ENCODE measurements at places on chromosomes 1 and 21. TPM values are rescaled to one million over a fixed set of nuclear protein-coding genes. Genes with fewer than 3 reads are reported as not detected.
A peak's percentile ranks its signal among the peaks of the same experiment; 100 is the strongest.

The GNB1 gene
- 151 TPM for total RNA-seq

The CLEC20A gene
- not detected for total RNA-seq

The LCE1C gene
- 1,438 TPM for total RNA-seq

The CNIH3 gene
- not detected for total RNA-seq

The TMEM69 gene
- 23.7 TPM for total RNA-seq

The CSMD2 gene
- total RNA-seq = 0.08 TPM

The OR2T1 gene
- total RNA-seq = not detected

The RNF186 gene
- not detected for total RNA-seq

The CCDC190 gene
- total RNA-seq = not detected

The OBSCN gene
- total RNA-seq = 25.5 TPM

The PPIAL4G gene
- not detected for total RNA-seq

The FAM72C gene
- not detected for total RNA-seq

The ELOVL1 gene
- 434 TPM for total RNA-seq

The SPATA45 gene
- total RNA-seq = not detected

DNA sequence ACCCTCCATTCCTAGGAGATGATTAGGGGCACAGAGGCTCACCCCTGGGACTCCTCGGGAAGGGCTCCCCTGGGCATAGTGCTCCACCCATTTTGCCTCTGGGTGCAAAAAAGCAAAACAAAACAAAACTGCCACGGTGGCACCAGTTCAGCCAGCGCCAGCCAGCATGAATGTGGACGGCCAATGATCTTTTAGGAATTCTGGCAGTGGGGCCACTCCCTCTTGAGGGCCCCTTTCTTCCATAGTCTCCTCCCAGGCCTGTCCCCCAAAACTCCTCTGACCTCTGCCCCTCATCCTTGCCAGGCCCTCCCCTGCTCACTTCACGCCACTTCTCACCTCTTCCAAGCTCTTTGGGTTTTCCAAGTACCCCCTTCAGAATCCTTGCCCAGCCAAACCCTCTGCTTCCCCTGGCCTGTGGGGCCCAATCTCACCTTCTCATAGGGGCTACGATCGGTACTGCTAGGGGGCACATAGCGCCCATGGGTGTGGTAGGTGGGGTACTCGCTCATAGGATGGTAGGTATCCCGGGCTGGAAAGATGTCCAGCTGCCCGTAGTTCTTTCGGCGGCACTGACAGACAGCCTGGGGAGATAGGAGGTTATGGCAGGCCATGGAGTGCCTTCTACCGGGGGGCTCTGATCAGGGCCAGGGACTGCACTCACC lies 13.3 kb downstream of the TRIM46 start:
- no peak overlapping the region for H3K4me3 ChIP-seq
- H3K36me3 ChIP-seq = no peaks in the 10 kb centered on the region
- no peaks in the 10 kb centered on the region for H3K27me3 ChIP-seq
- DNase-seq = peak; percentile 60
- peaks cover 19% of the 10 kb centered on the region for H3K4me1 ChIP-seq

- H3K27me3 ChIP-seq = no peaks in the 10 kb centered on the region
- peaks cover 29% of the 10 kb centered on the region for H3K4me1 ChIP-seq
- no peaks in the 10 kb centered on the region for H3K36me3 ChIP-seq
Measured at GRCh38 chr1:14363036-14363590, 235.4 kb upstream of the KAZN start.

GRCh38 chr1:154994591-154994990 lies 1.2 kb downstream of the LENEP start:
- H3K4me1 ChIP-seq = peaks cover 20% of the 10 kb centered on the region
- DNase-seq = no peak
- H3K27ac ChIP-seq = no peak overlapping the region
- H3K4me3 ChIP-seq = no peak overlapping the region
- H3K27me3 ChIP-seq = no peaks in the 10 kb centered on the region

DNA sequence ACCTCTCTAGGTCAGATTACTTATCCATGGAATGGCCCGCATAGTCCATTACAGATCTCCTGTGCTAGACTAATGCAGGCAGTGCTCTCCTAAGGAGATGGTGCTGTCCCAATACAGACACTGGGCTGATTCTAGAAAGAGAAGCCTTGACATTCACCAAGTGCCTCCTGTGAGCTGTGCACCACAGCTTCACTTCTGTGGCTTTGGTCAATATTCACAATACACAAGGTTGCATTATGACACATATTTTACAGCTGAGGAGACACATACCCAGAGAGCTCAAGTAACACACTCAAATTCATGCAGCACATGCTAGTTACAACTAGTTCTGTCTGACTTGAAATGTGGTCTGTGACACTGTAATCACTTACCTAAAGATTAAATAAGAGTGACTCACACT lies 59.4 kb upstream of the LRRC8B start:
- no peaks in the 10 kb centered on the region for H3K4me1 ChIP-seq
- no peaks in the 10 kb centered on the region for H3K27me3 ChIP-seq
- H3K4me3 ChIP-seq = no peak overlapping the region
- no peak overlapping the region for H3K27ac ChIP-seq
- no peak for DNase-seq

DNA sequence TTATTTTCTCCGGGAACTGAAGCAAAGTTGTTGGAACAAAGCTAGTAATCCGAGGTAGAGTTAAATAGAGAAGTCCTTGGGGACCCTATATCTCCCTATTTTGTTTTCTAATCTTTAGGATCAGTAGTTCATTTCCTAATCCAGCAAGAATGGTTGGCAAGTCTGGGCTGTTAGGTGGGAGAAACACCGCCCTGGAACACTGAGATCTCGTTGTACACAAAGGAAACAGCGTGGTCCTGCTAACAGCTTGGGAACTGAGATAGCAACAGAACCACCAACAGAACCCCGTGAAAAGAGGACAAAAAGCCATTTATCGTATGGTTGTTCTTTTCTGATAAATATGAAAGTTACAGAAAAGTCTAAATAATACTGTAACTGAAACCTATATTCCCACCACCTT lies 121.9 kb upstream of the CDC42BPA start:
- H3K36me3 ChIP-seq = no peaks in the 10 kb centered on the region
- no peak for DNase-seq
- peaks cover 3% of the 10 kb centered on the region for H3K4me1 ChIP-seq
- no peak overlapping the region for H3K4me3 ChIP-seq
- H3K27ac ChIP-seq = peak overlapping the region; percentile 60

DNA sequence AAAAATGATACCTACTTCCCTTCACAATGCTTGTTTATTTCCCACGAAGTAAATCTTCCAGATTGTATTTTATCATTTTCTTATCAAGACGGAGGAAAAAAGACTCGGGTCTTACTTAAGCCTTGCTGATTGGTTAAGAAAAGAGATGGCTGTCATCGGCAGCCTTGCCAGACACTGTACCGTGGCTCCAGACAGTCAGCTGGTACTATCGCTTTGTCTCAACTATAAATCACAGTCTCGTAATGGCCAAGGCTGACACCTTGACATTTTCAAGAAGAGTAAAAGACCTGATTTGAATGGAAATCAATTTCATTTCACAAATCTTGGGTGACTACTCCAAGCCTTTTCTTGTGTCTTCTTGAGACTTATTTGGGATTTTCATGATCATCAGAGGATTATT lies 868.0 kb downstream of the USP25 start:
- no peaks in the 10 kb centered on the region for H3K4me1 ChIP-seq
- H3K36me3 ChIP-seq = no peaks in the 10 kb centered on the region
- H3K27me3 ChIP-seq = no peaks in the 10 kb centered on the region
- H3K27ac ChIP-seq = no peak overlapping the region
- no peak overlapping the region for H3K4me3 ChIP-seq
- no peak for DNase-seq

DNA sequence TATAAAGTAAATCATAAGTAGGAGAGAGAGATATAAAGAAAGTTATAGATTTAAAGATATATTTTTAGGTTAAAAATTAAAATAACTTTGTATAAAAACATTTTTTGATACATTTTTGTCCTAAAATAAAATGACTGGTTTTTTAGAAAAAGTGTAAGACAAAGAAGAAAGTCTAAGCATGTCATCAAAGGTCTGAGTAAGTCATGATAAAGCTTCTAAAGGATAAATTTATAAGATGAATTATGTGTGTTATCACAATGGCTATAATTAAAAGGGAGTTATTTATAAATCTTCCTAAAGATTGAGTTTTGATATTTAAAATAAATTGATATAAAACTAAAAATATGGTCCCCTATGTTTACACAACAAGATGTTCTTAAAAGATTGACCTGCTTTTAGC lies 370.9 kb downstream of the PTPRU start:
- no peaks in the 10 kb centered on the region for H3K36me3 ChIP-seq
- H3K27ac ChIP-seq = no peak overlapping the region
- no peak for DNase-seq
- H3K4me1 ChIP-seq = no peaks in the 10 kb centered on the region
- H3K4me3 ChIP-seq = no peak overlapping the region

- H3K4me3 ChIP-seq = no peak overlapping the region
- no peaks in the 10 kb centered on the region for H3K27me3 ChIP-seq
- no peaks in the 10 kb centered on the region for H3K4me1 ChIP-seq
Measured at GRCh38 chr1:221087919-221088318, 208.7 kb downstream of the HLX start.

GRCh38 chr1:3910857-3911845 lies 11.1 kb upstream of the C1orf174 start:
- peaks cover 8% of the 10 kb centered on the region for H3K4me1 ChIP-seq
- DNase-seq = peak; percentile 85
- peaks cover 35% of the 10 kb centered on the region for H3K27me3 ChIP-seq
- no peak overlapping the region for H3K4me3 ChIP-seq
- H3K27ac ChIP-seq = no peak overlapping the region

- H3K27ac ChIP-seq = no peak overlapping the region
- DNase-seq = no peak
- no peaks in the 10 kb centered on the region for H3K4me1 ChIP-seq
- H3K4me3 ChIP-seq = no peak overlapping the region
- H3K36me3 ChIP-seq = no peaks in the 10 kb centered on the region
Measured at GRCh38 chr1:200883118-200883517, 10.3 kb downstream of the GPR25 start.

- H3K27me3 ChIP-seq = peaks cover 16% of the 10 kb centered on the region
- no peak overlapping the region for H3K27ac ChIP-seq
- no peak for DNase-seq
- H3K36me3 ChIP-seq = no peaks in the 10 kb centered on the region
- peaks cover 9% of the 10 kb centered on the region for H3K4me1 ChIP-seq
Measured at GRCh38 chr21:42683371-42684108, 30.1 kb downstream of the PDE9A start.

GRCh38 chr1:175178056-175178455 lies 14.5 kb downstream of the KIAA0040 start:
- no peak overlapping the region for H3K27ac ChIP-seq
- H3K4me1 ChIP-seq = peaks cover 40% of the 10 kb centered on the region

DNA sequence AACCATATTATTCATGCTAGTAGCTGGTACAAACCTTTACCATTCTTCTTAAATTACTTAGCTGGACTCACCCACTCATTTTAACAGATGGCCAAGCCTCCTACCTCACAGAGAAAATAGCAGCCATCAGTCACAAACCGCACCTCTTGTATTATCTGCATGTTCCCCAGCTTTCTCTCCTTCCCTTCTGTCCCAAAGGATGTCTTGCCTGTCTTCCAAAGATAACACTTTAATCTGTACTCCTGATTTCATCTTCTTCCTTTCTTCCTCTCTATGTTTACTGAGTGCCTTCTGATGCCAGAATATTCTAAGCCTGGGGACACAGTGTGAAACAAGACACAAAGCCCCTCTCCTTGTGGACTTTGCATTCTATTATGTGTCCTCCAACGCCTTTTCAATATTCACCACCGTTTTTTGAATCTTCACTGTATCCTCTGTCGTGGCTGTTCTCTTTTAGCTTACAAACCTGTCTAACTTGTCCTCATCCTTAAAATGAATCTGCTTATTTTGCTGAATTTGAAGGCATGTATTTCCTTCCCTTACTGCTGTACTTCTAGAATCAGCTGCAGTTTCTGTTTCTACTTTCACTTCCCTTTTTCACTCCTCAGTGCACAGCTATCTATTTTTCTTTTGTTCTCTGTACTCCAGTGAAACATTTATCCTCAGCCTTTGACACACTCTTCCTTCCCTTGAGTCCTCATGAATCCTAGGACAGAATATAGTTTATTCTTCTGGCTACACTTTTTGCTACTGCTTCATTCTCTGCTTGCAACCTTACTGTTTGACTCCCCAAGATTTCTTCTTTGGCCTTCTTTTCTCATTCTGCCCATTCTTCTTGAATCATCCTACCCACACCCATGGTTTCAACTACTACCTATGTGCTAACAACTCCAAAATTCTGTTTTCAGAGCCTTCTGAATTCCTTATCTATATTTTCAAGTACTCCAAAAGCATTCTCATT lies 216.9 kb upstream of the SAMSN1 start:
- no peak for DNase-seq
- H3K4me1 ChIP-seq = no peaks in the 10 kb centered on the region
- no peaks in the 10 kb centered on the region for H3K36me3 ChIP-seq
- no peaks in the 10 kb centered on the region for H3K27me3 ChIP-seq

- no peak overlapping the region for H3K4me3 ChIP-seq
- H3K36me3 ChIP-seq = no peaks in the 10 kb centered on the region
- no peak for DNase-seq
- peaks cover 24% of the 10 kb centered on the region for H3K4me1 ChIP-seq
Measured at GRCh38 chr1:109816175-109816811, 52.6 kb upstream of the EPS8L3 start.

- no peak for DNase-seq
- no peak overlapping the region for H3K27ac ChIP-seq
- no peaks in the 10 kb centered on the region for H3K4me1 ChIP-seq
- H3K27me3 ChIP-seq = peaks cover 35% of the 10 kb centered on the region
- H3K4me3 ChIP-seq = no peak overlapping the region
Measured at GRCh38 chr1:22334860-22335550, 116.6 kb upstream of the ZBTB40 start.

DNA sequence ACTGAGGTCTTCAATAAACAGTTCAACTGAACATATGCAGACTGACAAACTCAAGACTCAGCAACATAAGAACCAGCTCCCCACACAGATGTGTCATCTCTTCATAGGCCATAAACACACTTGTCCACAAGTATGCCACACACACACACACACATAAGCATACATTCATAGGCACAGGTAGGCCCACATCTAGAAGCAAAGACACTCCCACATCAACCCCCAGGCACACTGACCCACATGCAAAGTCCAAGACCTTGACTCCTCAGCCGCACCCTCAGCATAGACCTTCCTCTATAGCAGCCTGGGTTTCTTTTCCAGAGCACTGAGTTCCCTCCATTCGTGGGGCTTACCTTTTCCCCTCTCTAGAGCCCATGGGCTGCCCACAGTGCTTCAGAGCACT lies 1.4 kb downstream of the LAD1 start:
- peaks cover 59% of the 10 kb centered on the region for H3K4me1 ChIP-seq
- no peak for DNase-seq
- H3K4me3 ChIP-seq = peak overlapping the region; percentile 52
- peaks cover 22% of the 10 kb centered on the region for H3K27me3 ChIP-seq
- H3K27ac ChIP-seq = peak overlapping the region; percentile 94

DNA sequence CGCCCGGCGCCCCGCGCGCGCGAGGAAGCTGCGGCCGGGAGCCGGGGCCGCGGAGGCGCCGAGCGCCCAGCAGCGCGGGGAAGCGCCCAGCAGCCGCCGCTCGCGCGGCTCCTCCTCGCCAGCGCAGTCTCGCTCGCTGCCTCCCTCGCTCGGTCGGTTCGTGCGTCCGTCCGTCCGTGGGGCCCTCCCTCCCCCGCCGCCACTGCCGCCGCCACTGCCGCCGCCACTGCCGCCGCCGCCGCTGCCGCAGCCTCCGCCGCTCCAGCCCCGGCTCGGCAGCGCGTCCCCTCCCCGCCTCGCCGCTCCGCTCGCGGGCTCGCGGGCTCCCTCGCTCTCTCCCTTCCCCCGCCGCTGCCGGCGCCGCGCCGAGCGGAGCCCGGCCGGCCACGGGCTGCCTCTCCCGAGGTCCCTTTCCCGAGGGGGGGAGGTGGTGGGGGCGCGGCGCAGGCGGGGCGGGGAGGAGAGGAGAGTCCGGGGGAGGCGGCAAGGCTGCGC lies at the start of gene KCND3:
Gene KCND3 (minus strand): TSS at position 138 of the 495 bp plus-strand sequence.
- H3K4me1 ChIP-seq = peaks cover 32% of the 10 kb centered on the region
- peak within 1 kb of the TSS; percentile 80 for H3K4me3 ChIP-seq
- DNase-seq = no peak
- no peaks in the 10 kb centered on the region for H3K36me3 ChIP-seq
- peak within 1 kb of the TSS; percentile 34 for H3K27ac ChIP-seq

Measured in suprapubic skin (tissue), 4 donors.